Ammon's horn (tissue), 1 donor: ENCODE measurements at places on chromosomes 7 and 10.
A peak's percentile ranks its signal among the peaks of the same experiment; 100 is the strongest.

DNA sequence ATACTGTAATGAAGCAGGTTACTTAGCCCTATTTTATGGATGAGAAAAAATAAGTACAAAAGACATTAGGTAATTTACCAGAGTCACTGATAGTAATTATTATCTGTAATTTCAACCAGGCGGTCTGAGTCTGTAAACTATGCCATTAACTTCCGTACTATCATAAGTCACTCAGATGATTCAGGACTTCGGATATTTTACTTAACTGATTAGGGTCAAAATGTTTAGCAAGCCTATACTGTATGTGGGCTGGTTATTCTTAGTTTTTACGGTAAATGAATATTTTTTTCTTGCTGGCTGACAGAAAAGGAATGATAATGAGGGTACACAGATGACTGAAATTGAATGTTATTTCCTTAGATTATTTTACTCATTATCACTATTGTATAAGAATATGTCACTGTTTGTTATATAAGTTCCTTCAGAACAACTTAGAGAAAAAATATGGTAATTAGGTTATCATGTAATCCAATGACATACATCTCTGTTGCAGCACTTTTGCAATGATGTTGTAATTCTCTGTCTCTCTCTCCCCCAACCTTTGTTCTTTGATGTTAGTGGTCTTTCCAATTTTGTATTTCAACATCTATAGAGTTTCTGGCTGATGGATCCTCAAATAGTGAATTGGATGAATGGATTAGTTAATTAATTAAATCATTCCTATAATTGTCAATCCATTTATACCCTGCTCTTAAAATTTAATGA lies 165.6 kb downstream of the ZEB1 start:
- DNase-seq, result no peak

GRCh38 chr10:18104223-18104872 lies 35.9 kb upstream of the CACNB2 start:
- peak; percentile 36 for DNase-seq

DNA sequence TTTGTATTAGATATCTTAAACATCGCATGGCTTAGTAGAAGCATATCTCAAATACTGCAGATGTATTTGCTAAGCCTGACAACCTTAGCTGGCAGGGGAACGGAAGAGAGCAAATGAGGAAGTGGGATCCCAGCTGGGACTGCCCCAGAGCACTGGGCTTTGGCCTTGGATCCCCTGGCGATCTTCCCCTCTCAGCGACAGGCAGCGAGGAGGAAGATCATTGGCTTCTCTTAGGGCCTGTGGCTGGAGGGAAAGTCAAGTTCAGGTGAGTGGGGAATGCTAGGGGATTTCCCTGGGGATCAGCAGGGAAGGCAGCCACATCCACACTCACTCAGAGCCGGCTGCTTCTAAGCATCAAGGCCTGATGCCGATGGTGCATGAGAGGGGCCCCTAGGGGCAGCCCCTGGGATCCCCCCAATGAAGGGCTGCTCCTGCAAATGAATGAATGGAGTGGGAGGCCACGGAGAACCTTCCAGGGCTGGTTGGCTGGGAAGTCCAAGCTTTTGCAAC lies 42.0 kb downstream of the LYZL2 start:
- DNase-seq, result peak; percentile 68

GRCh38 chr7:123220396-123220795 lies 20.6 kb upstream of the SLC13A1 start:
- no peak for DNase-seq

- DNase-seq, result no peak
These were observed 534.1 kb downstream of the SDK1 start for GRCh38 chr7:3835109-3835508.

DNA sequence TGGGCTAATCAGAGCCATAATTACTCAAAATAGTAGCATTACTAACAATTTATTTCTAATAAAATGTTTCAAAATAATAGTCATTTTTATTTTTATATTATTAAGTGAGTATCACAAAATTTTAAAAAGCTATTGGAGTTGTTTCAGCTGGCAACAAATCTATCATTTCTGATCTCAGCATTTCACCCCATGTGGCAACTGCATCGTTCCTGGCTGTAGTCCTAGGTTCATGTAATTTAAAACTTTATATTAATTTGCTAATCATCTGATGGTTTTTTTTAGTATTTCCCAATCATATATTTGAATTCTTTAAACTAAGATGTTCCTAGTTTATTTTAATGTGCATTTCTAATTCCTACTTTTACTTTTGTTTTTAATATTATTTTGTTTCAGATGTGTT lies 293.0 kb upstream of the AKR1E2 start:
- DNase-seq, result no peak

DNA sequence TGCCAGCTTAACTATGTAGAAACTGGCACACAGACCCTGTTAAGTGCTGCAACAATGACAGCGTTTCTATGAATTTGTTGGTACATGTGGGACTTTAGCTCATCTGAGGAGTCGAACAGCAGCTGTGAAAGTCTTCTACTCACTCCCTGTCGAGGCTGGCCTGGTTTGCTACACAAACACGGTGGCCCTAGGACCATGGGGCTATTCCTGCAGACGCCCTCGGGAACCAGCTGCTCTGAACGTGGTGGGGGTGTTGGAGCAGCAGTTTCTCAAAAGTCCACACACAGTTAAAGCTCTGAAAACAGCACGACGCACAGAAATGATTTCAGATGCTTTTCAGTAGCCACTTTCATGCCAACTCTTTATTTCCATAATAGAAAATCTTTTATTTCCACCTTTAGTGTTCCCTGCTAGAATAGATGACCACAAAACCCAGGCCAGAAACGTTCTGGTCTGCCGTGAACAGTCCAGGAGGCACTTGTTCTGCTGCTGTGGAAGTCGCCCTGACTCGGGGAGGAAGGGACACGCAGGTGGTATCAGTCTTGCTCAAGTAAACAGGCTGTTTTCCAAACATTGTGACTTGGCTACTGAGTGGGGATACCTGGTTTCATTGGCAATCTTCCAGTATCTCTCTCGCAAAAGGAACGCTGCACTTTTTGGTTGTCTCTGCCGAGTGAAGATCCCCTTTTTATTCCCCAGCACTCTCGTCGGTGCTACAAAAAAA lies 21.5 kb downstream of the GUSB start:
- no peak for DNase-seq

DNA sequence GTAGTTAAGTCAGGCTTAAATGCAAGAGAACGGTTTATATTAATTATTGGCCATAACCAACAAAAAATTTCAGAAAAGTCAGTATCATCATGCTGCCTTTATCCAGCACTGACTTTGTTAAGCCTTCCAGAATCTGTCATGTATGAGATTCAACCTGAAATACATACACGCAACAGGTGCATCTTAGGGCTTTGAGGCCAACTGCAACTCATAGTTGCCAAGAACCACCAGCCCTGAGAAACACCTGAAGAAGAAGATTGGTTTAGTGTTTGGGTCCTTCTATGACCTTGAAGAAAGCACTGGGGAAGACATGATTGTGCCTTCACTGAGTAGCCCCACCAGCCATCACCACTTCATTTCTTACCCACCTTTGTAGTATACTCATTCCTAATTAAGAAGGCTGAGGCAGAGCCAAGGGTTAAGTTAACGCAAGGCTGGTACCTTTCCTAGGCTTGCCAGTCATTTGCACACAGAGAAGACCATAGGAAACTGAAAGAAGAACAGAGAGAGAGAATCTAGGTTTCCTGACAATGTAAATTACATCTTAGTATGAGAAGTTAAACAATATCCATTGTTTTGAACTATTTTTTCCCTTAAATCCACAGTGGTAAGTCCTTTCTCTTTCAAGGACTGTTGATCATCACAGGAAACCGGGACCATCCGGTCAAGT lies 200.1 kb upstream of the PRKCQ start:
- no peak for DNase-seq

- DNase-seq, result no peak
These were observed 29.4 kb upstream of the CLDN3 start for GRCh38 chr7:73799282-73800141.

GRCh38 chr7:91398341-91398740 lies 134.1 kb downstream of the FZD1 start:
- DNase-seq, result no peak

DNA sequence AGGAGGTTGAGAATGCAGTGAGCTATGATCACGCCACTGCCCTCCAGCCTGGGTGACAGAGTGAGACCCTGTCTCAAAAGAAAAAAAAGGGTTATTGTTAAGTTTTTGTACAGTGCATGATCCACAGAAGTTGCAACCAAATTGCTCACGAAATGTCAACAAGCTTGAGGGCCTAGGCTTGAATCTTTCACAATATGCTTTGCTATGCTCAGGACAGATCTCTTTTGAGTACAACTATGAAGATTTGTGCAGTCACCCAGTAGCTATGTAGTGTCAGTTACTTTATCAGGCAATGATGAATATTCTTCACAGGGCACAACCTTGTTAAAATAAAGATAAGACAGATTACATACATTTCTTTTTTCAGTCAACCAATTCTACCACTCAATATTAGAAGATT lies 109.2 kb downstream of the PRTFDC1 start:
- DNase-seq, result no peak

GRCh38 chr7:130884437-130885417 lies 150.7 kb upstream of the KLF14 start:
- no peak for DNase-seq

GRCh38 chr10:61078542-61079275 lies 134.7 kb upstream of the RHOBTB1 start:
- DNase-seq, result no peak

GRCh38 chr7:105297985-105298384 lies 90.7 kb downstream of the SRPK2 start:
- DNase-seq, result no peak

DNA sequence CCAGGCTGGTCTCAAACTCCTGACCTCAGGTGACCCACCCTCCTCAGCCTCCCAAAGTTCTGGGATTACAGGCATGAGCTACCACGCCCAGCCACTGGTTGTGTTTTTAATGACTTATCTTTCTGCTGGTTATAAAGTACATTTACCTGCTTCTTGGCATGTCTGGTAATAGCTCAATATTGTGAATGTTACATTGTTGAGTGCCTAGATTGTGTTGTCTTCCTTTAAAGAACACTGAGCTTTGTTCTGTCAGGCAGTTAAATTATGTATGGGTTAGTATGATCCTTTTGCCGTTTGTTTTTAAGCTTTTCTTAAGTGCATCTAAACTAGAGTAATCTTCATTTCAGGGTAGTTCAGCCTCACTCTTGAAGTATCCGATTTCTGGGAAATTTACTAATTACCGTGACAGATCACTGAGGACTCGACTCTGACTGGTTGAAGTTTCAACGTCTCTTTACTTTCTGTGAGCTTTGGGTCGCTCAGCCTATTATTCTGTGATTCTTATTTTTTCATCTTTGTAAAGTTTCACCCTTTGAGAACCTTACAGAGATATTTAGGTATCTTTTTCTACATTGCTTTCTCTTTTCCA lies 617.4 kb downstream of the SORCS1 start:
- no peak for DNase-seq

GRCh38 chr7:41538810-41539724 lies 163.8 kb downstream of the INHBA start:
- DNase-seq, result no peak

GRCh38 chr7:149624006-149624405 lies 126.4 kb upstream of the ZNF746 start:
- peak; percentile 26 for DNase-seq

- no peak for DNase-seq
These were observed 14.2 kb upstream of the TMEM254 start for GRCh38 chr10:80064120-80064886.

GRCh38 chr10:11232222-11232961 lies 214.7 kb downstream of the CELF2 start:
- no peak for DNase-seq
